ENCODE measurements at places on chromosomes 3 and 15. TPM values are rescaled to one million over a fixed set of nuclear protein-coding genes. Genes with fewer than 3 reads are reported as not detected.

The ATP13A5 gene
- polyA plus RNA-seq: not detected

The IMPG2 gene
- polyA plus RNA-seq: 0.15 TPM

- H3K36me3 ChIP-seq: no peaks in the 10 kb centered on the region
- no peak for DNase-seq
- no peak overlapping the region for H3K4me3 ChIP-seq
- no peak overlapping the region for H3K27ac ChIP-seq
These were observed 57.3 kb upstream of the RNF7 start for GRCh38 chr3:141680620-141681389.

- DNase-seq: no peak
- no peaks in the 10 kb centered on the region for H3K4me1 ChIP-seq
- no peak overlapping the region for H3K27ac ChIP-seq
- no peaks in the 10 kb centered on the region for H3K36me3 ChIP-seq
These were observed 1216.9 kb upstream of the GBE1 start for GRCh38 chr3:82978368-82978767.

GRCh38 chr15:75785771-75786574 is 57.3 kb upstream of the UBE2Q2 start:
- no peaks in the 10 kb centered on the region for H3K4me1 ChIP-seq
- no peak overlapping the region for H3K27ac ChIP-seq
- H3K4me3 ChIP-seq: no peak overlapping the region
- no peaks in the 10 kb centered on the region for H3K36me3 ChIP-seq
- peak; percentile 44 for DNase-seq

GRCh38 chr3:152272771-152273242 is 4.1 kb downstream of the MBNL1 start:
- no peak overlapping the region for H3K27ac ChIP-seq
- DNase-seq: no peak
- no peak overlapping the region for H3K4me3 ChIP-seq

DNA sequence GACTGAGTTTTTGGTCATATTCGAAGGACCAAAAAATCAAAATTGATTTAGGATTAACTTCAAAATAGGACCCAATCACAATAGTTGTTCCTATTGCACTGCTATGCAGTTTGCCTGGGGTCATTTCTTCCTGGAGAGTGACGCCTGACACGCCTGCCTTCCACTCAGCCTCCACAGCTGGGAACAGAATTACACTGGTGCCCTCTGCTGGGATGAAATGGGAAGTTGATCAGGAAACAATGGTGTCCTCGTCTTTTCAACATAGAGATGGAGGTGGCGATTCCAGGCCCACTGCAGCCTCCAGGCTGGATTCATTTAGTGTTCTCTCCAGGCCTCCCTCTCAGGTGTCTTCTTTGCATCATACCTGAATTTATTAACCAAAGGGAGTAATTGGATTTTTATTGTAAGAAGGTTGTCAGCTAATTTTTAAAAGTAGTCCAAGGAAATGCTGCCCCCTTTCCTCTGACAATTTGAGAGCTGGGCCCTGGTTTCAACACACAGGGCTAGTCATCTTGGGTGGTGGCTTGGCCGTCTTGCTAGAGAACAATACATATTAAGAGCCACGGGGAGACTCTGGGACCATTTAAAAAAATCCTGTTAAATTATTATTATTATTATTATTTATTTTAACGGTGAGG is 69.7 kb downstream of the GAP43 start:
- no peaks in the 10 kb centered on the region for H3K36me3 ChIP-seq
- no peak overlapping the region for H3K27ac ChIP-seq
- H3K4me1 ChIP-seq: no peaks in the 10 kb centered on the region
- H3K4me3 ChIP-seq: no peak overlapping the region

- no peak overlapping the region for H3K27ac ChIP-seq
- peaks cover 3% of the 10 kb centered on the region for H3K4me1 ChIP-seq
- no peak for DNase-seq
- H3K4me3 ChIP-seq: no peak overlapping the region
- H3K36me3 ChIP-seq: no peaks in the 10 kb centered on the region
- H3K27me3 ChIP-seq: no peaks in the 10 kb centered on the region
These were observed 41.3 kb downstream of the PSMD6 start for GRCh38 chr3:63981980-63982379.

- H3K4me1 ChIP-seq: no peaks in the 10 kb centered on the region
- DNase-seq: no peak
- H3K4me3 ChIP-seq: no peak overlapping the region
- H3K27me3 ChIP-seq: no peaks in the 10 kb centered on the region
These were observed 29.8 kb downstream of the PCSK6 start for GRCh38 chr15:101459579-101460300.
